ENCODE measurements at places on chromosomes 1 and 21. TPM values are rescaled to one million over a fixed set of nuclear protein-coding genes. Genes with fewer than 3 reads are reported as not detected.

TMEM54 gene
- 16.5 TPM for total RNA-seq

- peaks cover 31% of the 10 kb centered on the region for H3K4me1 ChIP-seq
- H3K4me3 ChIP-seq, result no peak overlapping the region
- H3K27me3 ChIP-seq, result no peaks in the 10 kb centered on the region
- H3K27ac ChIP-seq, result peak overlapping the region; percentile 86
- DNase-seq, result peak; percentile 86
- no peaks in the 10 kb centered on the region for H3K36me3 ChIP-seq
Measured at GRCh38 chr1:87766737-87767136, 438.1 kb downstream of the LMO4 start.

GRCh38 chr21:37057614-37058013 lies 15.3 kb downstream of the PIGP start:
- peaks cover 3% of the 10 kb centered on the region for H3K27me3 ChIP-seq
- H3K36me3 ChIP-seq, result no peaks in the 10 kb centered on the region
- H3K27ac ChIP-seq, result no peak overlapping the region
- H3K4me3 ChIP-seq, result no peak overlapping the region
- DNase-seq, result no peak

ANKRD34A gene
- 0.59 TPM for total RNA-seq

GRCh38 chr1:164821648-164822047 lies 262.7 kb downstream of the PBX1 start:
- H3K27ac ChIP-seq, result no peak overlapping the region
- no peaks in the 10 kb centered on the region for H3K4me1 ChIP-seq
- no peaks in the 10 kb centered on the region for H3K27me3 ChIP-seq

DNA sequence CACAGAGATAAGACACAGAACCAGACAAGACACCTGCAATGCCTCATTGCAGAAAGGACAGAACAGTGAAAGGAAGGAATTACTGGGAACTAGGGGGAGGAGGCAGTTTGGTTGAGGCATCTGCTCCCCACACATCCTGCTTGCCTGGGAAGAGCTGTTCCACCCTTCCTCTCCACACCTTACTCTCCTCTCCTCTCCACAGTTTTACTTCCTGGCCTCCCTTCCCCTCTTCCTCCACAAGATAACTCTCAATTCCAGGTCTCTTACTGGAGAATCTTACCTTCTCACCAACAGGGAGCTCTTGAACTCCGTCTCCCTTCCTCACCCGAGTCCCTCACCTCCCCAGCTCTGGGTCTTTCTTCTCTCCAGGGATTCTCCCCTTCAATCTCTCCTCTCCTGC lies 2.1 kb downstream of the ELOVL1 start:
- H3K27me3 ChIP-seq, result no peaks in the 10 kb centered on the region
- peaks cover 20% of the 10 kb centered on the region for H3K4me1 ChIP-seq
- no peak overlapping the region for H3K4me3 ChIP-seq
- no peak overlapping the region for H3K27ac ChIP-seq
- peaks cover 50% of the 10 kb centered on the region for H3K36me3 ChIP-seq

DNA sequence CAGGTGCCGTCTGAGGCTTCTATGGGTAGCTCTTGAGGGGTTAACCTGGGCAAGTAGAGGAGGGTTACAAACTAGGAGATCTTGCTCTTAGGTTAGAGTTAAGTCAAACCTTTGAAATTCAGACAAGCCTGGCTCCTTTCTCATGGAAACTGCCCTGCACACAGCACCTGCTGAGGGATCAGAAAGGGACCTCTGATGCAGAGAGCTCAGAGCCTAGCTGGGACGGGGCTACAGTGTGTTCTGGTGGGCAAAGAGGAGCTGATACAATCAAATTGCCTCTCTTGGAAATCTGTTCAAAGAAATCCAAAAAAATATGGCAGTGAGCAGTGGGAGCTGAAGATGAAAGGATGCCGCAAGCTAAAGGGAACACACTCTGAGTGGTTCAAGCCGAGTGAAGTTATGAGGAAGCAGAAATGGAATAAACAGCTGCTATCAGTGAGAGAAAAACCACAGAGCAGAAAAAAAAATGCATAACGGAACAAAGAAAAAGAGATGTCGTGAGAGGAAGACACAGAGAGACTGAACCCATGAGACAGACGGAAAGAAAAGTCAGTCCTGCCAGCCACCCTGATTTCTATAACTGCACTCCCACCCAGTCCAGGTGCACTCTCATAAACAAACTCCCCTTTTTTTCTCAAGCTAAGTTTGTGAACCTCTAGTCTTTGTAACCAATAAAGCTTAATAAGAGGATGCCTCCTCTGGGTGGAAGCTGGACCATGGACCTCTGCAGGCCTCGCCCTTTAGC lies 26.6 kb downstream of the PAFAH2 start:
- H3K4me1 ChIP-seq, result no peaks in the 10 kb centered on the region
- DNase-seq, result no peak
- no peak overlapping the region for H3K4me3 ChIP-seq
- H3K36me3 ChIP-seq, result peaks cover 26% of the 10 kb centered on the region
- no peaks in the 10 kb centered on the region for H3K27me3 ChIP-seq

GRCh38 chr1:78096017-78096416 lies 50.3 kb downstream of the GIPC2 start:
- DNase-seq, result no peak
- peak overlapping the region; percentile 73 for H3K27ac ChIP-seq
- H3K36me3 ChIP-seq, result no peaks in the 10 kb centered on the region
- no peak overlapping the region for H3K4me3 ChIP-seq

- no peak overlapping the region for H3K4me3 ChIP-seq
- no peaks in the 10 kb centered on the region for H3K36me3 ChIP-seq
- peaks cover 5% of the 10 kb centered on the region for H3K4me1 ChIP-seq
- no peak for DNase-seq
Measured at GRCh38 chr1:178928041-178928440, 57.2 kb upstream of the ANGPTL1 start.

DNA sequence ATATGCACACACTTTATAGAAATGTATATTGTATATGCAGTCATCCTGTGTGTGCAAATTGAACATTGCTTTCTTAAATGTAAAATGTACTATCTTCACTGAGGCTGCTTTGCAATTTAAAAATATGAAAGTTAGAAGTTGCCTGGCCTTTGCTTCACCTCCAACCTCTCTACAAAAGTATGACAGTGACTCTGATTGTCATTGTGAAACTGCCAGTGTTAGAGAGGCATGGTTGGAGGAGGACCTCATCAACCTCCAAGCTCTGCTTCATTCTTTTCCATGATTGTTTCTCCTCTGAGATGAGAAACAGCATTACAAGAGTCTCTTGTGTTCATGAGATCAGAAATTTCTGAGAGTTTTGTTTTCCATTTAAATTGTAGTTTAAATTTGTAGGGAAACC lies 185.5 kb downstream of the ZC3H11B start:
- H3K4me3 ChIP-seq, result no peak overlapping the region
- no peaks in the 10 kb centered on the region for H3K36me3 ChIP-seq
- H3K27me3 ChIP-seq, result no peaks in the 10 kb centered on the region
- H3K4me1 ChIP-seq, result peaks cover 8% of the 10 kb centered on the region
- H3K27ac ChIP-seq, result no peak overlapping the region

MSH4 gene
- total RNA-seq, result under 0.01 TPM

PROX1 gene
- under 0.01 TPM for total RNA-seq

BCL10 gene
- total RNA-seq, result 35.7 TPM

FAM72C gene
- total RNA-seq, result 0.59 TPM

DNA sequence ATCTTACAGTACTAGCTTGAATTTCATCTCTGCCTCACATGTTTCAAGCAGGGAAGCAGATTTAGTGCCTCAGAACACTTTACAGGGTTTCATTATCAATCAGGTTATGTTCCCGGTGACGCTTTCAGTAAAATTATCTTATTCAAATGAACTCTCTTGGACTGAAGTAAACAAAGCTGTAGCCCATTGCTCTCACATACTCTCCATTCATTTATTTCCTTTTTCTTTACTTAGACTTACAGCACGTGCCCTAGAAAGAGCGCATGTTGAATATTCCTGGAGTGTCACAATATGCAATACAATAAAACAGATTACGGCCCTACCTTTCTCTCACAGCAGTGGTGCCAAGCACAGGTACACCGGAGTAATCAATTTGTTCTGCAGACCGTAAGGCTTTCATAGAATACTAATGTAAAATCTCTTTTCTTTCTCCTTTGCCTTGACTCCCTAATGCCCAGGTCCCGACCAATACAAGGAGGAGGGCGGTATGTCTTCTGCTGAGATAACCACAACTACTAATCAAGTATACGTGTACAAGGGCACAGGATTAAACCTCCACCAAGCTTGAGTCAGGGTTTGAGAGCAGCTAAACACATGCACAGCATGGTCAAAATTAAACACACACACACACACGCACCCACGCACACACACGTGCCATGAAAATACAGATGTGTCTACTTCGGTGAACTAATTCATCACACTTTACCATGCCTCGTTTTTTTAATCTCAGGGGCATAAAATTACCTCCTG lies 62.8 kb downstream of the NRIP1 start:
- H3K27me3 ChIP-seq, result no peaks in the 10 kb centered on the region
- peaks cover 59% of the 10 kb centered on the region for H3K4me1 ChIP-seq
- H3K36me3 ChIP-seq, result no peaks in the 10 kb centered on the region
- H3K4me3 ChIP-seq, result no peak overlapping the region
- DNase-seq, result no peak
- no peak overlapping the region for H3K27ac ChIP-seq

SERINC2 gene
- total RNA-seq, result 10.9 TPM

DNA sequence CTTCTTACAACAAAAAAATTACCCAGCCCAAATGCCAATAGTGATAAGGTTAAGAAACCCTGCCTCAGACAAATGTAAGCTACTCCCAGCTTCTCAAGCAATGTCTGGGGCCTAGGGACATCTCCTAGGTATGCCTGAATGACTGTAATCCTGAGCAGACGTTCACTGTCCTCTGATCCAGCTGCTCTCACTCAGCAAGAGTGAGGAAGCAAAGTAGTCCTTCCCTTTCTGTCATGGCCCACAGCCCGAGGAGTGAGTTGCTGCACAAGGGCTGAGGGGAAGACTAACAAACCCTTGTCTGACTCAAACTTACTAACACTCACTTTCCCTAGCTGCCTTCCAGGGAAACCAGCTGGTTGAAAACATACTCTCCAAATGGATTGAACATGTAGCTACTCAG lies 124.9 kb upstream of the TNFSF4 start:
- no peaks in the 10 kb centered on the region for H3K27me3 ChIP-seq
- H3K4me3 ChIP-seq, result no peak overlapping the region
- no peak for DNase-seq
- H3K27ac ChIP-seq, result peak overlapping the region; percentile 77

DNA sequence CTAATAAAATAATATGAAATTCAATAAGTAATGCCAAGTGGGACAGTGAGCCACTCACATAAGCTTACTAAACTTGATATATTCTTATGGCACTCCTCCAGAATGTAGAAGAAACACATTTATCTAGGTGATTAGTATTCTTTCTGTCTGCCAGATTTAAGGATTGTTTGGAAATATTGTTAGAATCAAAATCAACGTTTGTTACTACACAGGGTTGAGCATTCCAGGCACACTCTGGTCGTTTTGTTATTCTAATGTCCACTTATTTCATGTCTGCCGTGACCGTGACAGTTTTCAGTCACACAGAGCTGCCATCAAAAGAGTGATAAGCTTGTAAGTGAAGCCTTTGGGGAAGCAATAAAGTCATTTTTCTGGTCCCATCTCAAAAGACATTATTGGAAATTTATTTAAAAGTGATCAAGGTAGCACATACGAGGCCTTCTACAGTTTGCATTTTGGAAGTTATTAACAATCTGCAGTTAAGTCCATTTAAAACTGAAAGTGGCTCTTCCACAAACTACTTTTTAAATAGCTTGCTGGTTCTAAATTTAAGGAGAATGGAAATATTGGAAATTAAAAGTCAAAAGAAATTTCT lies 38.0 kb downstream of the NFIA start:
- no peak for DNase-seq
- peak overlapping the region; percentile 25 for H3K27ac ChIP-seq
- H3K4me1 ChIP-seq, result no peaks in the 10 kb centered on the region

DNA sequence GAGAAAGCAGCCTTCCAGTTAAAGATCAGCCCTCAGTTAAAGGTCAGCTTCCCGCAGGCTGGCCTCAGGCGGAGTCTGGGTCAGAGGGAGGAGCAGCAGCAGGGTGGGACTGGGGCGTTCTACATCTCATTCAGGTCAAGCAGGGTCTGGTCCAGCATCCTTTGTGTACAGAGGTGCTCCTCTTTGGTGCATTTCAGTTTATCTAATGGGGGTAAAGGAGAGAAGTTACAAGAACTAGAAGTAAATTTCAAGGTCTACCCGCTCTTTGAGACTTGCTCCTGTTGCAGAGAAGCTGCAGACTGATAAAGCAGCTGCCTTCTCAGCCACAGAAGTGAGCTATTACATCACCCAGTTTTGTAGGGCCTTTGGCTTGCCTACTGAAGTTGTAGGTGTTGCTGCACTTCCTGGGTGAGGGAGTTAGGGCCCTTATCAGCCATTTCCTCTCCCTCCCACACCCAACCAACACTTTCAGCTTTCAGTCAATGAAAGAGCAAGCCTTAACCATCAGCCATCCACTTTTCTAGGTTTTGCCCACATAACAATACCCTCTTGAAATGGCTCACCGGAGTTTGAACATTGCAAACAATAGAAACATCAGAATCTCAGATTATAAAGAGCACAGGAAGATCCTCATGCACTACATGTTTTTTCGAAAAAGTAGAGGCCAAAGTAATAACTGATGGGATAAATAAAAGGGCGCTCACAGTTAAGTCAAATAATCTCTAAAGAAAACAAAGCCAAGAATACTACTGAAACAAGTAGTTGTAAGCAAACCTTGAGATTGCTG lies 2.8 kb upstream of the NUP210L start:
- H3K27ac ChIP-seq, result no peak overlapping the region
- H3K4me1 ChIP-seq, result peaks cover 6% of the 10 kb centered on the region
- H3K4me3 ChIP-seq, result no peak overlapping the region
- H3K27me3 ChIP-seq, result no peaks in the 10 kb centered on the region
- DNase-seq, result peak; percentile 75

DNA sequence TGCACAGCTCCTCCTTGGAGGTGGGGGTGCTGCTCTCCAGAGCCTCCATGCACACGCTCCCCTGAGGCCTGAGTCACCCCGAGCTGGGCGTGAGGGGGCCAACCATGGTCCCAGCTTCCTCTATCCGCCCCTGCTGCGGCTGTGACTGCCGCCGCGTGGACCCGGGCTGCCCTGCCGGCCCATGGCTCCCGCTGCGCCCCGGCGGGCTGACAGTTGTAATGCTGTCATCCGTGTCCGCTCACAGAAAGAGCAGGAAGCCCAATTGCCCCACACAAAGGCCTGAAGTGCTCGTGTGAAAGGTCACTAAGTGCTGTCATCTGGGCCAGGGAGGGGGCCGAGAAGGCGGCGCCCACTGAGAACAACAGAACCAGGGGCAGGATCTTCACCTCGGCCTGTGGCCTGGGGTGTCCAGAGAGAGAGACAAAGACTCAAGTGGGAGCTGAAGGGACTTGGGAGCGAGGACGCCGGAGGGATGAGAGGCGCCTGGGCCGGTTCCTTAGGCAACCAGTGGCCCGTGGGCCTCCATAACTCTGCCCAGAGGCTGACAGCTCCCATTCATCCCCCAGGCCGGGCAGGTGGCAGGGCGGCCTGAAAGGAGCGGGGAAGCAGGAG lies 31.5 kb downstream of the OLIG1 start:
- H3K27ac ChIP-seq, result no peak overlapping the region
- H3K4me1 ChIP-seq, result no peaks in the 10 kb centered on the region
- H3K4me3 ChIP-seq, result no peak overlapping the region
- peaks cover 29% of the 10 kb centered on the region for H3K27me3 ChIP-seq
- DNase-seq, result no peak

MASP2 gene
- not detected for total RNA-seq

- no peak for DNase-seq
- no peaks in the 10 kb centered on the region for H3K4me1 ChIP-seq
- H3K27me3 ChIP-seq, result no peaks in the 10 kb centered on the region
- no peak overlapping the region for H3K27ac ChIP-seq
Measured at GRCh38 chr1:18541046-18541795, 60.5 kb downstream of the KLHDC7A start.

CD101 gene
- total RNA-seq, result under 0.01 TPM

All from osteoblast (primary cell).